Activated T-cell treated with anti-CD3 and anti-CD28 coated beads for 4 hours (primary cell): ENCODE measurements at places on chromosomes 13 and 19.

DNA sequence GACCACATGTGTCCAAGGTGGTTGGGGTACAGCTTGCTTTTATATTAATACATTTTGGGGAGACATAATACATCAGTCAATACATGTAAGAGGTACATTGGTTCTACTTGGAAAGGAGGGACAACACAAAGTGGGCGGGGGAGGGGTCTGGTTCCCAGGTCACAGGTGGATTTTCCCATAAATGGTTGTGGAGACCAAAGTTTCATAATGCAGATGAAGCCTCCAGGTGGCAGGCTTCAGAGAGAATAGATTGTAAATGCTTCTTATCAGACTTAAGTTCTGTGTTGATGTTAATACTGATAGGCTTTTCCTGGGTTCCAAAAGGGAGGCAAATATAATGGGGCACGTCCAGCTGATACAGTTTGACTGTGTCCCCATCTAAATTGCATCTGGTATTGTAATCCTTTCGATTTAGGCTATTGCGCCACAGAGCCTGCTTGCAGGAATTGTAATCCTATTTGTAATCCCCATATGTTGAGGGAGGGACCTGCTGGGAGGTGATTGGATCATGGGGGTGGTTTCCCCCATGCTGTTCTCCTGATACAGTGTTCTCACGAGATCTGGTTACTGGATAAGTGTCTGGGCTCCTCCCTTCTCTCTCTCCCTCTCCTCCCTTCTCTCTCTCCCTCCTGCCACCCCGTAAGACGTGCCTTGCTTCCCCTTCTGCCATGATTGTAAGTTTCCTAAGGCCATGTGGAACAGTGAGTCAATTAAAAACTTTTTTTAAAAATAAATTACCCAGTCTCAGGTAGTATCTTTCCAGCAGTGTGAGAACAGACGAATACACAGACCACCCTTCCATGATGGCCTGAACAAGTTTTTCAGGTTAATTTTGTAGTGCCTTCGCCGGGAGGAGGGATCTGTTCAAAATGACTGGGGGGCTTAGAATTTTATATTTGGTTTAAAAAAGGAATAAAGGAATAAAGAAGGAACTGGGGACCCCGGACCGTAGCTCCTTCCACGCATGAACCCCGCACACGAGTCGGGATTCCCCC is 44.9 kb downstream of the ZNF823 start:
- DNase-seq: no peak

DNA sequence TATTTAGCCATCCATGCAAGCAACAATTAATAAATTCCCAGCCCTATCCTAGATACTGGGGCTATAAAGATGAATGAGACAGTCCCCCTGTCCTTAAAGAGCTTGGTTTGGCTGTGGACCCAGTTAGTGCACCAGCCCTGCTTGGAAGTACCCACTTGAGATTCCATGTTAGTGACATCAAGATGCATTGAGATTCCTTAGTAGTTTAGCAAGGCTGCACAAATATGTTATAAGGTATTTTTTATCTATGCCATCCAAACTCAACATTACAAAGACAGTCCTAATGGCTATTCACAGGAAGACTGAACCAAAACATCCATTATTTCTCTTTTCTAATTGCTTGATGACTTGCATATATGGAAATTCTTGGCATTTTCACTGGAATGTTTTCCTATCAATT is 48.8 kb upstream of the RAP2A start:
- DNase-seq: no peak

DNA sequence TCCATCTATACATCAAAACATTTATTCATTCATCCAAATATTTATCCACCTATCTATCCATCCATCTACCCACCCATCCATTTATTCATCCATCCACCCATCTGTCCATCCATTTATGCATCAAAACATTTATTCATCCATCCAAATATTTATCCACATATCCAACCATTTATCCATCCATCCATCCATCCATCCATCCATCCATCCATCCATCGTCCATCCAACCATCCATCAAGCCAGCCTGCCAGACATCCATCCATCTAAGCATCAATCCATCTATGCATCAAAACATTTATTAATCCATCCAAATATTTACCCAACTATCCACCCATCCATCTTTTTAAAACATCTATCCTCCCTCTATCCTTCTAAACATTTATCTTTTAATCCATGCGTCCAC is 62.2 kb downstream of the UNC13A start:
- DNase-seq: no peak

DNA sequence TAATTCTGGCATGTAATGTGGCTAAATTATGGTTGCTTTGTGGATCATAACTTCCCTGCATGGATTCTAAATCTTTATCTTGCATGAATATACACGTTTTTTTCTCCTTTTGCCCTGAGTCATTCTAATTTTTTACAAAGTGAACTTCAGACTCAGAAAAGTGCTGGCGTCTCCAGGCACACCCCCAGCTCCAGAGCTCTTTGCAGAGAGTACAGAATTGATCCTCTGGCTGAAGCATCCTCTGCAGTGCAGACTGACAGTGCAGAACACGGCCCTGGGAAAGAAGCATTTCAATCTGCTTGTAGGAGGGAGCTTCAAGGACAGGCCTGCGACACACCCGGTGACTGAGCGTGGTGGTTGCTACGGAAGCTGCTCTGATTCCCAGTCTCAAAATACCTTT is 228.1 kb downstream of the FGF9 start:
- DNase-seq: no peak

DNA sequence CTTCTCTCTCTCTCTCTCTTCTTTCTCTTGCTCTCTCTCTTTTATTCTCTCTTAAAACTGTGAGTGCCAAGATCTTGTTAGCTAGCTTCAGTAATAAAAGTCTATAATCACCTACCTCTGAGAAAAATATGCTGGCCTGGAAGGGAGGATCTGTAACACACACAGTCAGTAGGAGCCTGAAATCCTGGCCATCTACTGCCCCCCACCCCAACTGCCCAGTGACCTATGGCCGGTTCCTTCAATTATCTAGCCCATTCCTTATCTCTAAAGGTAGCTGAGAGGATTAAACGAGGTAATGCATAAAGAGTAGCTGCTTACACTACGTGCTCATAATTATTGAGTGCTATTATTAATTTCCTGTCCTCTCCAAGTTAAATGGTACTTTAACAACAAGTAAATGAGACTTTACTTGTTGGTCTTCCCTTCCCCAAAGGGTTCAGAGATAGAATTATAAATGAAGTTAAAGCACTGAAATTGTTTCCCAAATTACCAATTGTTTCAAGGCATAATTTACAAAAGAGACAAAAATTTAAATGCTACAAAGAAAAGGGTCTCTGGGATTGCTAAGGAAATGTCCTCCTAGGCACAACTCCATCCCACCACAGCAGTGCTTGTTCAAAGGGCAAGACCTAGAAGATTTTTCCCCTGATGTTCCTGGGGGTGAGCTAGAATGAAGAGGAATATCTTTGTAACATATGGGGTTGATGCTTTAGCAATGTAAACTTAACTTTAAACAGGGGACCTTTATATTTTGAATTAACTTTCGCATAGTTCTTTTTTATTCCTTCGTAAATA is 1.8 kb downstream of the LCP1 start:
- DNase-seq: no peak

DNA sequence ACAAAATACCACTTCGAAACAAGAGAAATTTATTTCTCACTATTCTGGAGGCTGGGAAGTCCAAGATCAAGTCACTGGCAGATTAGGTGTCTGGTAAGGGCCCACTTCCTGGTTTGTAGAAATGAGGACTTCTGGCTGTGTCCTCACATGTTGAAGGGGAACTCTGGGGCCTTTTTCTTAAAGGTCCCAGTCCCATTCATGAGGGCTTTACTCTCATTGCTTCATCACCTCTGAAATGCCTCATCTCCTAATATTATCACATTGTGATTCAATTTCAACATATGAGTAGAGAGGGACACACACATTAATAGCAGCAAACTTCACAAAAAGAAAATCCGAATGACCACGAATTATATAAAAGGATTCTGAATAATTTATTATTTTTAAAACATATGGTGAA is 21.6 kb upstream of the SIGLEC14 start:
- DNase-seq: no peak

- no peak for DNase-seq
Measured at GRCh38 chr19:16048583-16048982, 27.7 kb upstream of the TPM4 start.

GRCh38 chr13:49998714-49999624 is 2.1 kb downstream of the TRIM13 start:
- DNase-seq: no peak

DNA sequence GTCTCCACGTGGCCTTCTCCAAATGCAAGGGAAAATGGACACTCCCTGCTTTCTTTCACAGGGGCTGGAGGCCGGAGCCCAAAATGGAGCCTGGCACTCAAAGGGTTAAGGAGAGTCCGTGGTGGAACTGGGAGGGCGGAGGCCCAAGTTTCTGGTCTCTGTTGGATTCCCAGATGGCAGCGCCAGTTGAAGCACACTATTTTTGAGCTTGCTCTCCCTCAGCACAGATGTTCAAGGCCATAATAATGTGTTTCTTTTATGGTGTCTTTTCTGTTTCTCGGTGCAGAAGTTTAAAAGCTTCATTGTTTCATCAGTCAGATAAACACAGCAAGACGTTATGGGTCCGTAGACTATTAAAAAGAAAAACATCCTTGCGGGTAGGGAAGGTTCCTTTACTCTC is 67.6 kb downstream of the TNFRSF19 start:
- DNase-seq: no peak

DNA sequence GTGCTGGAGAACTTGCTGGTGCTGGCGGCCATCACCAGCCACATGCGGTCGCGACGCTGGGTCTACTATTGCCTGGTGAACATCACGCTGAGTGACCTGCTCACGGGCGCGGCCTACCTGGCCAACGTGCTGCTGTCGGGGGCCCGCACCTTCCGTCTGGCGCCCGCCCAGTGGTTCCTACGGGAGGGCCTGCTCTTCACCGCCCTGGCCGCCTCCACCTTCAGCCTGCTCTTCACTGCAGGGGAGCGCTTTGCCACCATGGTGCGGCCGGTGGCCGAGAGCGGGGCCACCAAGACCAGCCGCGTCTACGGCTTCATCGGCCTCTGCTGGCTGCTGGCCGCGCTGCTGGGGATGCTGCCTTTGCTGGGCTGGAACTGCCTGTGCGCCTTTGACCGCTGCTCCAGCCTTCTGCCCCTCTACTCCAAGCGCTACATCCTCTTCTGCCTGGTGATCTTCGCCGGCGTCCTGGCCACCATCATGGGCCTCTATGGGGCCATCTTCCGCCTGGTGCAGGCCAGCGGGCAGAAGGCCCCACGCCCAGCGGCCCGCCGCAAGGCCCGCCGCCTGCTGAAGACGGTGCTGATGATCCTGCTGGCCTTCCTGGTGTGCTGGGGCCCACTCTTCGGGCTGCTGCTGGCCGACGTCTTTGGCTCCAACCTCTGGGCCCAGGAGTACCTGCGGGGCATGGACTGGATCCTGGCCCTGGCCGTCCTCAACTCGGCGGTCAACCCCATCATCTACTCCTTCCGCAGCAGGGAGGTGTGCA is 587 bp downstream of the S1PR4 start:
- no peak for DNase-seq

DNA sequence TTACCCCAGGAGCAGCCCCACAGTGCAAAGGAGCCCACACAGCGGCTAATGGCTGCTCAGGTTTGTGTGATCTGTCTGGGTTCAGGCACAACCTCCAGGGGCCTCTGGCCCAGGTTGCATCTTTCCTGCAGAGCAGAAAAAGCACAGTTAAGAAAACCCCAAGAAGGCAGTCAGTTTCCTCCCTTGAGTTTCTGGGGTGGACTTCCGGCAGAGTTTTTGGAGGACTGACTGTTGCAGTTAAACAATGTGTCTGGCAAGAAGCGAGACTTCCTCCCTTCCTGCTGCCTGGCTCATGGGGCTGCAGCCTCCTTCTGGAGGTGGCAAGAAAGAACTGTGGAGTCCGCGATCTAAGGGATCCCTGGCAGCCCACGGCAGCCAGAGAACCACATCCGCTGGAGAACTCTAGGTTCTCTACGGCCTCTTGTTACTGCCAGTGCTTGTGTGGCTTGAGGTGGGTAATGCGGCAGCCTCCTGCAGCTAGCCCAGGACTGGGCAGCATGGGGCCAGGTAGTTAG is 114.4 kb downstream of the ZDHHC20 start:
- DNase-seq: no peak

GRCh38 chr19:3851254-3852176 is 17.3 kb downstream of the ZFR2 start:
- no peak for DNase-seq

GRCh38 chr13:45316338-45316737 is 24.6 kb downstream of the TPT1 start:
- DNase-seq: no peak

DNA sequence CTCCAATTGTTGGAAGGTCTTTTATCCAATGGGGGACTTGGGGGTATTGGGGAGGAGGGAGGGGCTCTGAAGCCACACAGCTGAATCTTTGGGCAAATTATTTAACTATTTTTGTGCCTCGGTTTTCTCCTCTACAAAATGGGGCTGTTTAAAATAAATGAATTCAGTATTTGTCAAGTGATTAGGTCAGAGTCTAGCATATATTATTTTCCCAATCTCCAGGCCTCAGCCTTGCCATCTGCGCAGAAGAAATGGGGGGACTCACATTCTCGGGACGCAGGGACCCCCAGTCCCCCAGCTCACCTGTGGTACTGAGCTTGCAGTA is 1.5 kb downstream of the TLE5 start:
- no peak for DNase-seq

DNA sequence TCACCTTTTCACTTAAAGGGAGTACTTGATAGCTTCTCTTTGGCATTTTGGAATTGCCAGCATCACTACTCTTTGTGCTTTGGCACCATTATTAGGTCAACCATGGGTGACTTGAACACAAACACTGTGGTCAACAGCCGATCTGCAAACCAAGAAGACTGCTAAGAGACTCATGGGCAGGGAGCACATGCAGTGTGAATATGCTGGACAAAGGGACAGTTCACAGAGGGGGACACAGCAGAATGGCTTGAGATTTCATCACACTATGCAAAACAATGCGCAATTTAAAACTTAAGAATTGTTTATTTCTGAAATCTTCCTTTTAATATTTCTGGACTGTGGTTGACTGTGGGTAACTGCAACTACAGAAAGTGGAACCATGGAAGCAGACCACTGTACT is 64.4 kb downstream of the LMO7 start:
- DNase-seq: no peak

GRCh38 chr13:48233889-48234488 is 983 bp downstream of the ITM2B start:
- no peak for DNase-seq

DNA sequence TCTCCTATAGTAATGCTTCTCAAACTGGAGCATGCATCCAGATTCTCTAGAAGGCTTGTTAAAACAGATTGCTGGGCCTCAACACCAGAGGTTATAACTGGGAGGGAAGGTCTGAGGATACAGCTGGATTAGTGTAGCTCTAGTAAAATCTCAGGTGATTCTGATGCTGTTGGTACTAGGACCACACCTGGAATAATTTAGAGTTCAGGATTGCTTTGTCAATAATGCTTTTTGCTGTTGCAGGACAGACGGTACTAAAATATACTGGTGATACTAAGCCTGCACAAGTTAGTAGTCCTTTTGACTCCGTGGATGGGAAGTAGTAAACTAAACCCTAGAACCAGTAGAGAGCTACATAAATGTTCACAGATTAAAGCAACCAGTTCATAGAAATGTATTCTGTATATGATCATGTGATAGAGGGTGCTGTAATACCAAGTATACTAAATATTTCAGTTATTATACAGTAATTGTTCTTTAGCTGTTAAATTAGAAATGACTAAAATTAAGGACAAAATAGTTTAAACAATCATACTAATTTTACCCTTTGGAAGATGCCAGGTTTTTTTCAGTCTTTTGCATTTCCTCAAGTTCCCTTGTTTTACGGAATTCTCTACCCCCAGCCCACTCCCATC is 258.2 kb upstream of the STARD13 start:
- no peak for DNase-seq
